ENCODE measurements at places on chromosomes 16 and 17. TPM values are rescaled to one million over a fixed set of nuclear protein-coding genes. Genes with fewer than 3 reads are reported as not detected.

DNA sequence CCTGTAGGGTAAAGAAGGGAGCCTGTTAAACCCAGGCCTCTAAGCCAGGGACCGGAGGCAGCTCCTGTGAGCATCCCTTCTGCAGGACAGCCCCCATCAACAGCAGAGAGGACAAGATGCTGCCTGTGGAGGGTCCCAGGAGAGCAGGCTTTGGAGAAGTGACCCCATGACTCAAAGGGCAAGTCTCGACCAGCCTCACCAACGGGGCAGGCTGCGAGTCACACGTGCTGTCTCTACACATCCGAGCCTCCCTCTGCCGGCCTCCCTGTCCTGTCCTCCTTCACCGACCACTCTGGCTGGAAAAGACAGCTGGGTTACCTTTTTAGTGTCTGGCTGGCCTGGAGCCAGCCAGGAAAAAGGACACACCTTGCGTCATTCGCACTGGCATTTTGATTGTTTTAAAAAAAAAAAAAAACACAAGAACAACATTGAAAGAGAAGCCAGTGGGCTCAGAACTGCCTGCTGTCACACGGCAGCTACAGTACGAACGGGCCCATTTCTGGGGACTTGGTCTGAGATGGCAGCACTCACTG, 74.5 kb upstream of the RCVRN start:
- no peak for DNase-seq

GRCh38 chr17:17496189-17497064, at the start of gene RASD1:
Gene RASD1, minus strand, starts transcription at chr17:17496395. Its CDS starts 214 bp downstream, at chr17:17496181.
- DNase-seq, result peak; percentile 78

GRCh38 chr17:11554042-11554441, 44.2 kb upstream of the DNAH9 start:
- DNase-seq, result no peak

GRCh38 chr16:88507231-88507743, 54.2 kb downstream of the ZFPM1 start:
- no peak for DNase-seq

- DNase-seq, result peak; percentile 43
Observed at GRCh38 chr17:28494445-28495188, 11.5 kb upstream of the FOXN1 start.

GRCh38 chr16:74078511-74079231, 217.9 kb upstream of the PSMD7 start:
- no peak for DNase-seq

GRCh38 chr16:70809392-70810060, 8.6 kb upstream of the VAC14 start:
- DNase-seq, result no peak

- DNase-seq, result no peak
Observed at GRCh38 chr16:2821487-2822157, 4.6 kb downstream of the PRSS21 start.

DNA sequence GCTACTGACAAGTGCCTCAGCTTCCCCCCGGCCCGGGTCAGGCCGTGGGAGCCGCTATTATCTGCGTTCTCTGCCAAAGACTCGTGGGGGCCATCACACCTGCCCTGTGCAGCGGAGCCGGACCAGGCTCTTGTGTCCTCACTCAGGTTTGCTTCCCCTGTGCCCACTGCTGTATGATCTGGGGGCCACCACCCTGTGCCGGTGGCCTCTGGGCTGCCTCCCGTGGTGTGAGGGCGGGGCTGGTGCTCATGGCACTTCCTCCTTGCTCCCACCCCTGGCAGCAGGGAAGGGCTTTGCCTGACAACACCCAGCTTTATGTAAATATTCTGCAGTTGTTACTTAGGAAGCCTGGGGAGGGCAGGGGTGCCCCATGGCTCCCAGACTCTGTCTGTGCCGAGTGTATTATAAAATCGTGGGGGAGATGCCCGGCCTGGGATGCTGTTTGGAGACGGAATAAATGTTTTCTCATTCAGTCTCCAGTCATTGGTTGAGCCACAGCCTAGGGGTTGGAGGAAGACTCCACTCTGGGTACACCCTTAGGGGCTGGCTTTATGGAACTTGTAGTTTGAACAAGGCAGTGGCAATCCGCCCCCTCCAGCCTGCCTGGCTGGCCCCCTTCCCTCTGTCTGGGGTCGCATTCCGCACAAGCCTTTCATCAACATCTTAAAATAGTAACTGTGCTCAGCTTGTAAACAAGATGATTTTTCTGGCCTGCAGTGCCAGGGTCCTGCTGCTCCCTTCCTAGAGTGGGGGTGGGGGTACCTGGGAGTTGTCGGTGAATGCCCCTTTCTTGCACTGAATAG, 4.1 kb downstream of the SYNGR2 start:
- DNase-seq, result no peak

DNA sequence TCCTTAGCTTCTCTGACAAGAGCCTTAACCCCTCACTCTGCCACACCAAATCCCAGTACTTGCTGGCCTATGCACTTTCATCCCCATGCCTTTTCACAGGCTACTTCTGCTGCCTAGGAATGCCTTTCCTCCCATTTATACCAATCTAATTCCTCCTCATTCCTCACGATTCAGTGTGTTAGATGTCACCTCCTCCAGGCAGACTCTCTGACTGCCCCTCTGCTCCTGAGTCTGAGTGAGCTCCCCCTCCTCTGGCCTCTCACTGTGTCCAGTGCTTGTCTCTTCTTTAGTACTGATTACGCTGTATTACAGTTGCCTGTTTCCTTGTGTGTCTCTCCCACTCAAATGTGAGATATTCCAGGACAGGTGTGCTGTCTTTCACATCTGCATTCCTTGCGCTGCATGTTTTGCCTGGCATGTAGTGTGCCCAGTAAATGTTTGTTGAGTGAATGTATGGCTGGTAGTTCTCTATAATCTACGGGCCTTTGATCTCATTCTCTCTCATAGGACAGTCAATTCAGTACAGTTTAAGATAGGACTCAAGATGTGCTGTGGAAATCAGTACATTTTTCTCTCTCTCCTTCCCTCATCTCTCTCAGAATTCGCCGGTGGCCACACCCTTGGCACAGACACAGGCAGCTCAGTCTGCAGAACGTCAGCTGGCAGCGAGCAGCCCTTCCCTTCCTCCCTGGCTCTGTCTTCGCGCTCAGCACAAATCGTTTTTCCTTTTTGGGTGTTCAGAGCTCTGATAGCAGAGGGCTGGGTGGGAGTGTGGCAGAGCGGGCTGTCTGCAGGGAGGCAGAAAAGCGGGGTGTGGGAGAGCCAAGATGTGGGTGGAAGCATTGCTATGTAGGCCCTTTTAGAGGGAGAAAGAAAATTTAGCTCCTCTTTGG, 18.5 kb downstream of the ARL4D start:
- peak; percentile 63 for DNase-seq

- DNase-seq, result no peak
Observed at GRCh38 chr17:4310354-4311060, 46.7 kb upstream of the ANKFY1 start.

Gene C16orf96
- 0.62 TPM for polyA plus RNA-seq

- DNase-seq, result no peak
Observed at GRCh38 chr17:80805032-80805751, 186.4 kb upstream of the CHMP6 start.

Gene CTRB1
- not detected for polyA plus RNA-seq

DNA sequence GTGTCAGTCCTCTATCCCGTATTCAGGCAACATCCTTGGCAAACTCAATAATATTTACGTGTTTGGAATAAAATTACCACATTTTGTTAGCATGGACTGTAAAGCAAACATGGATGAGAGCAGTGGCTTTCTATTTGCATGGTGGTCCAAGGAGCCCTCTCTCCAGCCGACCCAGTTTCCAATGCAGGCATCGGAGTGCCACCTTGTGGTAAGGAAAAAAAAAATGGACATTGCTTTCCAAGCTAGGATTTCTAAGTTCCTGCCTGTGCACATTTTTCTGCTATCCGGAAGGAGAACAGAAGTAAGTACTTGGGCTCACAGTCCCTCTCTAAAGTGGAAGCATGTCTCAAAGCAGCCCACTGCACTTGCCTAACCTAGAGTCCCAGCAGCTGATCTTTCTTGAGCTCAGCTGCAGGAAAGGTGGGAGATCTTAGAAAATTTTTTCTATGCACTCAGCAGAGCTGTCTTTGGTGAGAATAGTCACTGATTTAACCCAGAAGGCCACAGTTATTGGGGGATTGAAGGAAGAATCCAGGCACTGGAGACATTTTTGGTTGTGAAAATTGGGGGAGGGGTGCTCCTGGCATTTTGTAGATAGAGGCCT, 46.0 kb upstream of the ERCC4 start:
- peak; percentile 19 for DNase-seq

Gene USB1
- 15.7 TPM for polyA plus RNA-seq

Gene COPZ2
- 40.3 TPM for polyA plus RNA-seq
